Renal cortical epithelial cell (primary cell): ENCODE measurements at places on chromosomes 16 and 17.

- no peak for DNase-seq
Measured at GRCh38 chr16:67678354-67679023, 11.9 kb downstream of the C16orf86 start.

GRCh38 chr16:78364556-78364880 lies 265.1 kb downstream of the WWOX start:
- DNase-seq = no peak

DNA sequence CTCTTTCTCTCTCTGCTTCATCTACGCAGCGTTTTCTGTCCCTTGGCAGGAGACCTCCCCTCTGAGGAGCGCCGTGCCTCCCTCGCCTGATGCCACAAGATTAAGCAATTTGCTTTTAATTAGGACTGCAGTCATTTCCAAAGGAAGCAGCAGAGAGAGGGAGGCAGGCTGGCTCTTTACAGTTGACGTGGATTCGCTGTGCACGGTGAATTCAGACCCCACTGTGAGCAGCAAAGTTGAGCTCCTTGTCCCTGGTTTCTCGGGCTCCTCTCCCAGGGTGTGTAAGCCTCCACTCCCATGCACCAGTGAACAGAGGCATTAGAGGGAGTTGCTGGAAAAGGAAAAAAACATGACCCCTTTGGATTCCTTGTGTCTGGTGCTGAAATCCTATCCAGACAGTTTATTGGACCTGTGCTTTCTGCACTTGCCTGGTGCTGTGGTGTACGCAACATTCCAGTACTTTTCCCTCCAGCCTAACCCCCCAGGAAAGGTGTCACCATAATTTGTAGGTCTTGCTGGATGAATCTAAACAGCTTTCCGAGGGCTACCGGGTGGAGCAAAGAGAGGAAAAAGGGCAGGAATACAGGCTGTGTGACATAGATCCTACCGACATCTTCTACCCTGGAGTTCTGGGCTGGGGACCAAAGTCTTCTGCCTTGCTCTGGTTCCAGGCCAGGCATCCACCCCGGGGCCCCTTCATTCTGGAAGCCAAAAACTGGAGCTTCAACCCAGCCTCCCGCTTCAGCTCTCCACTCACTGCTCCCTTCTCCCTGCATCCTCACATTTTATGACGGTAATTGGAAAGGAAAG lies 171.0 kb downstream of the MAF start:
- DNase-seq = peak; percentile 47

DNA sequence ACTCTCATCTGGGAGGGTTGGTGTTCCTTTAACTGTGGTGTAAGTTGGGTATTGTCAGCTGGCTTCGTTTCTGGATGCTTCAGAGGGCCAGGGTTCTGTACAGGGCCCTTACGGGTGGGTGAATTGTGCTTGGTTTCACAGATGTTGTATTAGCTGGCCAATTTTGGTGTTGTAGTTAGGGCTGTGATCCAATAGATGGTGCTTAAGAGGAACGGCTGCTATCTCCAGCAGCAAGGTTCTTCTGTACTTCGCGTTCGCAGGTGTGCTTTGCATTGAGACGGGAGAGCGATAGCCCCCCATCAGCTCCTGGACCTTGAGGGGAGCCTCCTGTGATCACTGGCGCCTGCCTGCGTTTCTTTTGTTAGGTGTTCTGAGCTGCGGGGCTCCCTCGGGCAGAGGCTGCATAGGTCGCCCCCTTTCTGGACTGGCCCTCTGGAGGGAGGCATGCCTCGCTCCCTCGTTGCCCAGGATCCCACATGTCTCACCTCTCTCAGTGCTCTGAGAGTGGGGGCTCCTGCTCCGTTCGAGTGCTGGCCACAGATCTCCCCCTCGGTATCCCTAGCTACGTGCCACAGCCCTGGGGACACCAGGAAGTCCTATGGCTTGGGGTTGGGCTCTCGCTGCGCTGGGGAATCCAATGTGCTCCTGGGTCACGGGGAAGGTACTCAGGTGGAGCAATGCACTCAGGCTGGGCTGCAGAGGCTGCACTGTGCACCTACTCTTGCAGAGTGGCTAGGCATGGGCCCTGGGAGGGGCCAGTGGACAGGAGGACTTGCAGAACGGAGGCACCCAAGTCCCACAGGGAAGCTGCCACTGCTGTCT lies 837 bp upstream of the PRDM7 start:
- peak; percentile 45 for DNase-seq

GRCh38 chr16:58346831-58347371 lies 45.4 kb upstream of the GINS3 start:
- no peak for DNase-seq

- DNase-seq = peak; percentile 19
Measured at GRCh38 chr17:31593806-31594205, 202.3 kb downstream of the RAB11FIP4 start.

DNA sequence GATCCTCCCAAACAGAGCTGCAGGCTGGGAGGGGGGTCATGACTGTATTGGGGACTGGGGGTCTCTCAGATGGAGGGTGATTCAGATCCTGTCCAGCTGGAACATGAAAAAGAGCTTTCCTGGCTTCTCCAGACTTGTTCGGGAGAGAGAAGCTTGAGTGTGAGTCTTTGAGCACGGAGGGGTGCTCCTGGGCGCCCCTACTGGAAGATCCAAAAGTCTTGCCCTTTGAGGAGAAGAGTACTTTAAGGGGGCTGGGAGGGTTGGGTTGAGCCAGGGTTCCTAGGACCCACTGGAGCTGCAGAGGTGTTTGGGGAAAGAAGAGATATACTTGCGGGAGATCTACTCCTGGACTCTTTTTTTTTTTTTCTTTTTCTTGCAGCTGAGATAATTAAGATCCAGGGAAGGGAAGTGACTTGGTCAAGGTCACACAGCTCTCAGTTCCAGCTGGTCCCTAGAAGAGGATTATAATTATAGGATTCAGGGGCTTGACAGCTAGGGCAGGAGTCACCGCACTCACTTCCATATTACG lies 8.4 kb downstream of the RARA start:
- peak; percentile 47 for DNase-seq

DNA sequence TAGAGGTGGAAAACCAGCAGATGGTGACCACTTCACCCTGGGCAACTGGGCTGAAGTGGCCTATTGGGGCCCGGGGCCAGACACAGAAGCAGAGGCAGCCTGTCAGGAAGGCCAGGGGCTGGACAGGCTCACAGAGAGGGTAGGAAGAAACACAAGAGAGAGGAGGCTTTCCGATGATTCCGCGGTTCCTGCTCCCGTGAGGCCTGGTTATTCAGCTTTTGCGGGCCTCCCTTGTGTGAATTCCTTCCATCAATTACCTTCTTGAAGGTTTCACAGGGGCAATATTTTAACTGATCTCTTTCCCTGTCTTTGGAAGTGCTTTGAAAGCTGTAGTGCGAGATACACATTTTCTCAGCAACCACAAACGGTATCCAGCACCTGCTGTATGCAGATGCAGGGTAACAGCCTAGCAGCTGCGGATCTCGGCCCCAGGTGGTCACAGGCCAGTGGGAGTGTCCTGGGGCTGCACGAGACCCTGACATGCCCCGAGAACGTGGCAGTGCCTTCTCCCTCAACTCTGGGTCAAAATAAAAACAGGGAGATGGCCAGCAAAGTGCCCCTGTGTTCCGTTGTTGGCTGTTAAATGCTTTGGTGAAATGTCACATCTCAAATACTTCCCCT lies 11.6 kb upstream of the CMIP start:
- DNase-seq = no peak

DNA sequence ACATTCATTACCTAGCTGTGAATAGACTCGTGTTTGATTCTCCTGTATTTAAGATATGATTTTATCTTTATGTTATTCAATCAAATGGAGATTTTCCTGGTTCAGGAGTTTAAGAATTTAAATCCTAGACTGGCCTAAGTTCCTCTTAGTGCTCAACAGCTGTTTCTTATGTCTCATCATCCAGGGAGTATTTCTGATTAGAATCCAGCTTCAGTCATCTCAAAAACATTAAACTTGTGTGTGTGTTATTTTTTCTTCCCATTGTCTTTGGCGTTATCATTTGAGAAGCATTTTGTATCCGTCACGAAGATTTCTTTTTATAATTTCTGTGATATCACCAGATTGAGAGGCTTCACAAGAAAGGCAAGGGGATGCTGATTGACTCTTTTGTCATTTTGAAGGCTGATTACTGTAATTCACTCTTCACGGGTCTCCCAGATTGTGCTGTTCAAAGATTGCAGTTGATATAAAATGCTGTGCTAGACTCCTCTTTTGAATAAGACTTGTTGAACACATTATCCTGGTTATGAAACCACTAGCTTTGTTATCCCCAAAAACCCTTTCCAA lies 204.8 kb downstream of the CDH8 start:
- no peak for DNase-seq

- no peak for DNase-seq
Measured at GRCh38 chr17:12866244-12866643, 76.9 kb downstream of the ARHGAP44 start.

DNA sequence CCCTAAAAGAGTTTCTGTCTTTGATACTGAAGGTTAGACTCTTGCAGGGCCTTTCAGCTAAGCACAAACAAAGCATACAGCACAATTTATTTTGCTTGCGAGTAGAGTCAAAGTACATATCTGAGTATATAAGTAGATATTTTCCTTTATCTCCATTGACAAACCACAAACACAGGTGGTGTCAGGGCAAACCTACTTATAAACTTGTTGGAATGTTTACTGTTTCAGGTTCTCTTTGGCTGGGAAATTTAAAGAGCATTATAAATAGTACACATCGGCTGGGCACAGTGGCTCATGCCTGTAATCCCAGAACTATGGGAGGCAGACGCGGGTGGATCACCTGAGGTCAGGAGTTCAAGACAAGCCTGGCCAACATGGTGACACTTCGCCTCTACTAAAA lies 442.6 kb upstream of the PSMD7 start:
- no peak for DNase-seq

DNA sequence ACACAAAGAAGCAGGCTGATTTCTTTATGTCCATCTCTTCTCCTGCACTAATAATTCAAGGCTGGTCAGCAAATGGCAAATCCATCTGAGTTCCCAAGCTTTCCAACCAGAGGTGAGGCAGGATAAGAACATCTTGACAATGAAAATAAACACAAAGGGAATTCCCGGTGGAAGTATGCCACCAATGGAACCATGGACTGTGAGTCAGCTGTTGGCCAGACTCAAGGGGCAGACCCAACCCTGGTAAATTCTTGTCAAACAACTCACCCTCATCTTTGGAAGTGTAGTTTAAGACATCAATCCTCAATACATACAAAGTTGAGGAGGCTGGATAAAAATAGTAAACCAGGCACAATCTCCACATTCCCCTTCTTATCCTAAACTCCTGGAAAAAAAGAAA lies 74.3 kb upstream of the CES5A start:
- DNase-seq = peak; percentile 41

GRCh38 chr17:56690441-56691291 lies 97.2 kb downstream of the NOG start:
- peak; percentile 90 for DNase-seq

DNA sequence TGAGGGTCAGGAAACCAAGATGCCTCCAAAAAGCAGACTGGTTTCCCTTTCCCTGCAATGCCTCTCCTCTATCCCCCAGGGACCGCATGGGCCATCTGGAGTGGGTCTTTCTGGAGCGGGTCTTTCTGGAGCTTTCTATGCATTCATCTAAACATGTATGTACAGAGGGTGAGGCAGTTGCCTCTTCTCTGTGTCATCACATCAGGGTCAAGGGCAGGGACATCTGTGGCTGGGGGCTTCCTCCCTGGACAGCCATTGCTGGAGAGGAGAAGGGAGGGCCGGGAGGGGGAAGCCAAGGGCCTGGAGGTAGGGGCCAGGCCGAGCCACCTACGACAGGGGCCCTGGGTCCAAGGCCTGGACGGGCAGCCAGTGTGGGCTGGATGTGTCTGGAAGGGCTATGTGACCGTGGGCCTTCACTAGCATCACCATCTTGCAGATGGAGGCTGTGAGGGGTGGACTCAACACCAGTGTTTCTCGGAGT lies 840 bp downstream of the ADCY7 start:
- DNase-seq = no peak

DNA sequence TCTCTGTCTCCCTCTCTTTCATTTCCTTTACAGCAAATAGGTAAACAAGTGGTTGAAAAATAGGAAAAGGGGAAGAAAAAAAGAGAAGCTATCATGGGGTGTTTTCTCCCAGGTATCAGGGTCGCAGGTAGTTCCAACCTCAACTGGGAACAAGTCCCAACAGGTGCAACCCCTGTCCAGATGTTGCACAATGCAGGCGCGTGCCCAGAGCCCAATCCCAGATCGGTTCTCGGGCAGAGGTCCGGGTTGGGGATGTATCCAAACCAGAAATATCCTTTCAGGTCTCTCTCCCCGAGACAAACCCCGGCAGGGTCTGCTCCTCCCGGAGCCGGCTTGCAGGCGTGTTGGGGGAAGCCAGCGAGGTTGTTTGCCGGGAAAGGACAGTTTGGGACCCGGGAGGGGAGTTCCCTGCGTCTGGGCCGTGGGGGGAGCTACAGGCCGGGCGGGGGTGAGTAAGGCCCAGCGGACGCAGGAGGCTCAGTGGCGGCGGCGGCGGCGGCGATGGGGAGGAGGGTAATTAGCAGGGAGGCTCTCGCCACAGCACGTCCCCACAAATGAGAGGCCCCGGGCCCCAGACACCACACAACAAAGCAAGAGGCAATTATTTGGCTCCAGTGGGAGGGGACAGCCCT lies 21.2 kb upstream of the SP6 start:
- no peak for DNase-seq

- no peak for DNase-seq
Measured at GRCh38 chr16:48969611-48970010, 312.0 kb downstream of the CBLN1 start.

DNA sequence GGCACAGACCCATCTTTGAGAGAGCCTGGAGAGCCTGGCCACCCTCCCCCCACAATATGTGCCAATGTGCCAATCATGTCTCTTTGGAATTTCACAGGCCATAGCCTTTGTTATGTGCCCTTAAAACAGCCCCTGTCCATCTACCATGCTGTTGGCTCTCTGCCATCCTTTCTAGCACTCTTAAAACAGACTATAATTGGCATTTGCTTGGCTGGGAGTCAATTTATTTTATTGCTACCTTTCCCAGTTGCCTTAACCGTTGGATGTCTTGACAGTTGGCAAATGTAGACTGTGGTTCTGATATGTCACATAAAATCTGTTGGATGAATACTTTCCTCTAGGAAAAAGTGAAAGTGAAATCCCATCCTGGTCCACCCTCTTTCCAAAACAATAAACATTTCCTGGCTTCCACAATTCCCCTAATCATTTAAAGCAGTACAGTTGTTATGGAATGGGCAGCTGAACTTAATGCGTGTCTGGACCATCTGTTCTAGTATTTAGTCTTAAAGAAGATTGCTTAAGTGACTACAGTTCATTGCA lies 394.0 kb downstream of the KCNJ2 start:
- peak; percentile 83 for DNase-seq

- DNase-seq = no peak
Measured at GRCh38 chr16:86087011-86087895, 188.3 kb downstream of the IRF8 start.
